Activated CD4-positive, alpha-beta memory T cell treated with anti-CD3 and anti-CD28 coated beads for 36 hours (primary cell): ENCODE measurements at places on chromosomes 1 and 21. TPM values are rescaled to one million over a fixed set of nuclear protein-coding genes. Genes with fewer than 3 reads are reported as not detected.

GRCh38 chr1:164504749-164505148 lies 54.2 kb upstream of the PBX1 start:
- no peak for DNase-seq

DNA sequence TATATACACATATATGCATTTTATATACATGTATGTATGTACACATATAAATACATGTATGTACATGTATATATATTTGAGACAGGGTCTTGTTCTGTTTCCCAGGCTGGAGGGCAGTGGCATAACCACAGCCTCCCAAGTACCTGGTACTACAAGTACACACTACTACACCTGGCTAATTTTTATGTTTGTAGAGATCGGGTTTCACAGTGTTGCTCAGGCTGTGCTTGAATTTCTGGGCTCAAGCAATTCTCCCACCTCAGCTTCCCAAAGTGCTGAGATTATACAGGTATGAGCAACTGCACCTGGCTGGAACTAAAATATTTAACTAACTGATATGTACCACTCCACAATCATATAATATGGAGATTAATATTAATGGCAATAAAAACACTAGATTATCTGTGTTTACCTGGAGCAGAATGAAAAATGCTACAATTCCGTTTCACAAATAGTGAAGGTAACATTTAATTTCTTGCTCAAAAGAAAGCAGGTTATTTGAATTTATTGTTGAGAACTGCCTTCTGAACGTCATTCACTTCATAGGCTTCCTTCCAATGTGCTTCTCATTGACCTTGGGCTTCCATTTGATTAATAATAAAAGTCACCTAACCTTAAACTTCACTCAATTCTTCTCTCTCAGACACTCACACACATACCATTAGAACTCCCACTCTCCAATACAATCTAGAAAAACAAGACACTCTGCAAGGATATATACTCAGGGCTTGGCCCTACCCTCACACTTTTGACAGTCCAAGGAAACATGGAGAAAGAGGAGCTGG lies 57.0 kb downstream of the PTGER3 start:
- DNase-seq: no peak

DNA sequence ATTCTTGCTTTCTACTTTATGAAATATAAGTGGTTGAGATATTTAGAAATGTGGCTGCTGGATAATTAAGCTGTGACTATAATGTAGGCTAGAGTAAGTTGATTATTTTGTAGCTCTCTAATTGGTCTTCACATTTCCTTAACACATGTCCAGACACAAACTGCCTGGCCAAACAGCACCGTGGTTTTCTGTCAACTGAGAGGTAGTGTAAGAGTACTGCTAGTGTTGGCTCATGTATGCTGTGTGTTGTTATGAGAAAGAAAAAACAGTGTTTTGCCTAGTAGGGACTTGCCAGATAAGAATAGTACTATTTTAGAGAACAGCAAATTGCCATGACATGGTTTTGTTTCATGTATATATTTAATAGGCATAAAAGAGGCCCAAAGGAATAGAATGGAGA lies 37.1 kb downstream of the TMED5 start:
- no peak for DNase-seq

- DNase-seq: no peak
Observed at GRCh38 chr1:216075339-216075738, 347.9 kb downstream of the USH2A start.

SLC22A15 gene
- 1.7 TPM for total RNA-seq

VPS72 gene
- 80.4 TPM for total RNA-seq

EPS15 gene
- 69.5 TPM for total RNA-seq

PDC gene
- total RNA-seq: not detected

FAM151A gene
- not detected for total RNA-seq
